ENCODE measurements at places on chromosomes 16 and 17. TPM values are rescaled to one million over a fixed set of nuclear protein-coding genes. Genes with fewer than 3 reads are reported as not detected.

Gene HLF
- 0.48 TPM for total RNA-seq

Gene RAB11FIP4
- total RNA-seq, result 40.2 TPM

Gene KRT24
- not detected for total RNA-seq

Gene DLX4
- total RNA-seq, result 0.24 TPM

Gene EXOC7
- total RNA-seq, result 131 TPM

Gene ZDHHC1
- total RNA-seq, result not detected
